ENCODE measurements at places on chromosomes 4 and X. TPM values are rescaled to one million over a fixed set of nuclear protein-coding genes. Genes with fewer than 3 reads are reported as not detected.

GLRB gene
- 18.9 TPM for total RNA-seq

SORCS2 gene
- total RNA-seq: 1.5 TPM

HSFX4 gene
- total RNA-seq: not detected

SLC4A4 gene
- 2.0 TPM for total RNA-seq

TLR10 gene
- not detected for total RNA-seq

RELL1 gene
- total RNA-seq: 90.5 TPM

OPRPN gene
- total RNA-seq: not detected

MAGEA1 gene
- not detected for total RNA-seq

TRO gene
- 6.8 TPM for total RNA-seq

MCF2 gene
- not detected for total RNA-seq

ZNF630 gene
- 1.5 TPM for total RNA-seq

TENM3 gene
- total RNA-seq: 5.8 TPM

PPP2R2C gene
- total RNA-seq: 1.4 TPM

VEGFD gene
- total RNA-seq: 0.25 TPM

ANXA3 gene
- total RNA-seq: 4.3 TPM

C4orf50 gene
- not detected for total RNA-seq
